ENCODE measurements at places on chromosomes 2 and 18.

DNA sequence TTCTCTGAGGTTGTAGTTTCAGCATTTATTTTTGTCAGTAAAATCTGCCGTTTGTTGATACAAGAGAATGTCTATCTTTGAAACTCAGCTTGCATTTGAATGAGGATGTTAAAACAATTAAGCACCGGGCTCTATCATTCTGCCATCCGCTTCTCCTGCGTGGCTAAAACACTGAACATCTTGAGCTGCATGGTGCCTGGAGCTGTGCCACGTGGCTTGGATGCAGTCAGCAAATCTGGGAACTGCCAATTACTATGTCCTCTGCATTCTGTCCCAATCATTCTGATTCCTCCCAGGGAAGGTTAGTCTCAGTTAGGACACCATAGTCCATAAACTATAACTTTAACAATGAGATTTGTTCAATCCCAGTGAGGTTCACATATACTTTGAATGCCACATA is 598.4 kb downstream of the FBXO15 start:
- DNase-seq = no peak

- no peak for DNase-seq
Observed at GRCh38 chr2:207873794-207874193, 104.1 kb upstream of the FZD5 start.

- DNase-seq = no peak
Observed at GRCh38 chr2:190913725-190914124, 33.1 kb downstream of the GLS start.

DNA sequence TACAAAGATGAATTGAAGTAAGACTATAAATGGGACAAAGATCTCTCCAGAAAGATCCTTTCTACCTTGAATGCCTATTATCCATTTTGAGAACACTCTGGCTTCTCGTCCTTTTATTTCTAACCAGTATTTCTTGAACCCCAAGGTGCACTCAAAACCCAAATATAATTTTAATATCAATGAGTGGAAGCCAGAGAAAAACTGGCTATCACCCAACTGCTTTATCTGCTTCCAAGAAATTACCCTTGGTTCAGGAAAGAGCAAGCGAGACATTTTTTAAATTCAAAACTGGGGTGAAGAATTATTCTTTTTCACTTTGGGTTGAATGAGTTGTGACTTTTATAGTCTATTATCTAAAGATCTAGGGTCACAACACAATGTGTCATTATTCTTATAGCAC is 221.3 kb downstream of the PTH2R start:
- DNase-seq = no peak

DNA sequence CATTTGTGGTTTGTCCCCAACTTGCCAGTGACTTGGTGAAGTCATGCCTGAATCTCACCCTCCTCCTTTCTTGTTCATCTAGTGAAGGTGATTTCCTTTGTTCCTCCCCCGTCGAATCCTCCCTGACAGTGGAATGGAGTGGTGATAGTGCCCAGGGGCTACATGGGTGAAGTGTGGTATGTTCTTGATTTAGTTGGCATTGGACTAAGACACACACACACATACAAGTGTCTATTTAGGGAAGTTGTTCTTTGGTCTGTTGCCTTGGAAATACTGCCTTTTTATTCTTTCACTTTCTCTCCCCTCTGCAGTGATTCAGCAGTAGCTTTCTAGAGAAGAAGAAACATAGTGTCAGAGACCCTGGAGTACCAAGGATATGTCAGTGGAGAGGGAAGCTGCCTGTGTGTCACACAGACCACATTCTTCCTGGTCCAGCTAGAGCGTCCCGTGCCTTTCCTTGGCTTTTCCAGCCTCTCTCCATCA is 10.9 kb downstream of the INPP4A start:
- no peak for DNase-seq

DNA sequence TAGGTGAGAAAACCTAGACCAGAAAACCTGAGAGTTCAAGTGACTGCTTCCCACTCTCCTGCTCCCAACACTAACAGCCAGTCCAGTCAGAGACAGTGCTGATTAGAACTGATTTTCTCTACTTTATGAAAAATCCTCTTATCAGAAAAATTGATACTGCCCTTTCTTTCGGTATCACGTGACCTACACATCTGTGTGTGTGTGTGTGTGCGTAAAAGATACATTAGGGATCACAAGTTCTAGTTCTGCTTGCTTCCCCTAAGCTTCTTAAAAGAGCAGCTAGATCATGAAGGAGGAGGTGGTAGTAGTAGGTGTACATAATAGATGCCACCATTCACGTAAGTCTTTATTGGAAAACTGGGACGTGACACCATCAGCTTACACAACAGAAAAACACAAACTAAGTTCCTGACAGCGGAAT is 1.5 kb downstream of the ARL5A start:
- no peak for DNase-seq

GRCh38 chr2:20595439-20596192 is 55.3 kb downstream of the HS1BP3 start:
- DNase-seq = peak; percentile 23

- DNase-seq = no peak
Observed at GRCh38 chr2:159828738-159829137, 30.7 kb upstream of the CD302 start.

DNA sequence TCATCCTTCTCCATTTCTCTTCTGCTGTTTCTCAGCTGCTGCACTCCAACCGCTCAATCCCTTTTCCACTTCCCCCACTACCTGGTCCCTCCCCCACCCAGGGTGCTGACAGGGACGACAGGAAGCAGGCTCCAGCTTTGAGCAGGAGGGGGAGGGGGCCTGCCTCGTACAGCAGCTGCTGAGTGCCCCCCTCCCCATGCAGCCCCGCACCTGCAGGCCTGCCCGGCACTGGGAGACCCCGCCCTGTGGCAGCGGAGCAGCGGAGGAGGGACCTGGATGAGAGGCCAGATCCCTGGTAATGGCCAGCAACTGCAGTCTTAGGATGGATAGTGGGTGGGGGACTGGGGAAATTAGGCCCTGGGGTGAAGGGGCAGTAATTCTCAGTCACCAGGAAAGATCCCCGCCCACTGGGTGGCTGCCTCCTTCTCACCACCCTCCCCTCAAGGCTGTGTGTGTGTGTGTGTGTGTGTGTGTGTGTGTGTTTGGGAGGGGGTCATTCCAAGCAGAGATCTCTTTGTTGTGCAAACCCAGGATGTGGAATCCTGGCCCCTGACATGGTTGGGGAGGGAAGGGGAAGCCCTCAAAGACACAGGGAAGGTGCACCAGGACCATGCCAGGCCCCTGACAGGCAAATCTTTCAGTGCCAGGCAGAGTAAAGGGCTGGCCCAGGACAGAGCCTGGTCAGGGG is 6.8 kb upstream of the CRYBA2 start:
- DNase-seq = peak; percentile 68

- no peak for DNase-seq
Observed at GRCh38 chr2:33617401-33617800, 18.3 kb upstream of the FAM98A start.

- DNase-seq = no peak
Observed at GRCh38 chr2:202024871-202025270, 8.8 kb upstream of the FZD7 start.

DNA sequence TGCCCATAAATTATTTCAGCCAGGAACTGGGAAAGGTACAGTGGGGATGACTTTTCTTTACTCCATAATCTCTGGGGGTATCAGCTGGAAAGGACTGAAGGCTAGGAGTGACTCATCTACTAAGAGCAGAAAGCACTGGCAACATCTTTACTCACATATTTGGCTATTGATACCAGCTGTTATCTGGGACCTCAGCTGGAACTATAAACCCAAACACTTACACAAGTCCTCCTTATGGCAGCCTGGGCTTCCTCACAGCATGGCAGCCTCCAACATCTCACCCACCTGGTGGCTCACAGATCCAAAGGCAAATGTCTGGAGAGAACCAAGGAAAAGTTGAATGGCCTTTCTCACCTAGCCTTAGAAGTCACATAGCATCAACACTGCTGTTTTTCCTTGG is 379.0 kb upstream of the RND3 start:
- DNase-seq = no peak

GRCh38 chr2:235868645-235869044 is 299.5 kb downstream of the GBX2 start:
- no peak for DNase-seq

- no peak for DNase-seq
Observed at GRCh38 chr18:70295192-70296188, 6.6 kb downstream of the SOCS6 start.

DNA sequence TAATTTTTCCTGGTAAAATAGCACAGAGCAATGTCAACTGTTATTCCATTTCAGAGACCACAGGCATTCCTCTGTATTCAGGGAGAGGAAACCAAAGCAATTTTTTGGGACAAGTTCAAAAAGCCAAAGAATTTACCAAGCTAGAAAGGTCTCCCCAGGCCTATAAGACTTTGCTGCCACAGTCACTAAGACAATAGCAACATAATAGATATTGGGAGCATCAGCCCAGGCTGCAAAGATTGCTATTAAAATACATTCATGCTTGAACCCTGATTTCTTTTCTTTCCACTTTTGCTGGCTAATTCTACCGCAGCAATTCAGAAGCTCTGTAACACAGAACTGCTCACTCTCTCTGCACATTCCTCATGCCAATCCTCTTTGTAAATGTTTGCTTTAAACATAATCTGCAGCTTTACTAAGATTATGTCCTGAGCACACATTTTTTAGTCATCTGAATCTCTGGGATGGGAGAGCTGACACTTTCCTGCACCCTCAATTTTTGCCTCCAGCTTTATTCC is 76.3 kb downstream of the CLHC1 start:
- no peak for DNase-seq

- no peak for DNase-seq
Observed at GRCh38 chr18:37487400-37487867, 78.2 kb downstream of the CELF4 start.

DNA sequence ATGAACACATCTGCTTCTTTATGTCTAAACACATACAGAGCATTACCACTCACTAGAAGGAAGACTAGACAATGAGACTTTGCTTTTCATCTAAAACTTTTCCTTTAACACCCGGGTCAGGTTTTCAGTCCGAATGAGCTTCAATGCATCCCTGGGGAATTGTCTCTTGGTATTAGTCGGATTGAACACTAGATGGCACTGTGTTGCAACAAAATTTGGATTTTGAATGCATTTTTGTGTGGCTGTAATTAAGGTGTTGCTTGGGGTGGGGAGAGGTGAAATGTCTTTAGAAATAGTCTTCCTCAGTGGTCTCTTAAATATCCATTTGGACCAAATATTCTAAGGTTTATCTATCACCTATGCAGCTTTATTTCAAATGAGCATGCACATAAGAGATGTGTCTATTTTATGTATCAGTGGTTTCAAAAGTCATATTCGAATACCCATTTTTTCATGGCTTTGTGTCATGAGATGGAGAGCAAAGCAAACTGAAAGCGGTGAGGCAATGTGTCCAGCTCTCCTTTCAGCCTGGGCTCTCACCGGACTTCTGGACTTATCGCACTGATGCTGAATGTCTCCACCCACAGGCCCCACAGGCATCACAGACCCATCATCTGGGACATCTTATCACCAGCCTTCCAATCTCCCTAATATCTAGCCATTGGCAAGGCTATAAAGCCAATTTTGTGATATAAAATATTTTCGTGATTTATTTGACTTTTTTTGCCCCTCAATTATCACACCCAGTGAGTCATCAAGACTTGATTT is 510.3 kb downstream of the RNF144A start:
- no peak for DNase-seq

DNA sequence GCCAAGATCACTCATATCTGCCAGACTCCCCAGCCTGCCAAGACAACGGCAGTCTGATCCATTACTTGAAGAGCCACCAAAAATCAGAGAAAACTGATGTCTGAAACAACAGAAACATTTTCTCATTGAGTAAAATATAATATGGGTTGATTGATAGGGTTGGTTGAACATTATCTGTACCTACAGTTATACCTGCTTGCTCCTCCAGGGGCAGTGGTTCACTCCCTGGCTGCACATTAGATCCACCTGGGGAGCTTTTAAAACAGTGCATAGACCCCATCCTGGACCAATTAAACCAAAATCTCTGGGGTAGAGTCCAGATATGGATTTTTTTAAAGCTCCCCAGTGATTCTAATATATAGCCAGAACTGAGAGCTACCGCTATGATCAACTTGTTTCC is 43.6 kb upstream of the SLC14A2 start:
- DNase-seq = no peak

DNA sequence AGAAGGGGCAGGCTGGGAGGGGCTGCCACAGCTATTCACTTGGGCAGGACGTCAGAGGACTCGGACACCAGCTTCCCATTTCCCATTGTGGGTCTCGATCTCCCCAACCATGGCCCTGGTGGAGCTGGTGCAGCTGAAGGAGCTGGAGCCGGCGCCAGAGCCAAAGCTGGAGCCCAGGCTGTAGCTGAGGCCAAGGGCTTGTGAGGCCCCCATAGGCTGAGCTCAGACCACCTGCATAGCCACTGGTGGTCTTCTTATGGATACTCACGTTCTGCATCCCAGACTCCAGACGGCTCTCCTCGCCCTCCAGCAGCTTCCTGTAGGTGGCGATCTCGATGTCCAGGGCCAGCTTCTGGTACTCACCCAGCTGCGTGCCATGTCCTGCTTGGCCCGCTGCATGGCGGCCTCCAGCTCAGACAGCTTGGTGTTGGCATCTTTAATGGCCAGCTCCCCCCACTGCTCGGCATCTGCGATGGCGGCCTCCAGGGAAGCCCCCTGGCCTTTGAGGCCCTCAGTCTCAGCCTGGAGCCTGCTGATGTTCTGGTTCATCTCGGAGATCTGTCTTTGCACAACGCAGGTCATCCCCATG is 6.0 kb upstream of the CDK5R2 start:
- peak; percentile 61 for DNase-seq

DNA sequence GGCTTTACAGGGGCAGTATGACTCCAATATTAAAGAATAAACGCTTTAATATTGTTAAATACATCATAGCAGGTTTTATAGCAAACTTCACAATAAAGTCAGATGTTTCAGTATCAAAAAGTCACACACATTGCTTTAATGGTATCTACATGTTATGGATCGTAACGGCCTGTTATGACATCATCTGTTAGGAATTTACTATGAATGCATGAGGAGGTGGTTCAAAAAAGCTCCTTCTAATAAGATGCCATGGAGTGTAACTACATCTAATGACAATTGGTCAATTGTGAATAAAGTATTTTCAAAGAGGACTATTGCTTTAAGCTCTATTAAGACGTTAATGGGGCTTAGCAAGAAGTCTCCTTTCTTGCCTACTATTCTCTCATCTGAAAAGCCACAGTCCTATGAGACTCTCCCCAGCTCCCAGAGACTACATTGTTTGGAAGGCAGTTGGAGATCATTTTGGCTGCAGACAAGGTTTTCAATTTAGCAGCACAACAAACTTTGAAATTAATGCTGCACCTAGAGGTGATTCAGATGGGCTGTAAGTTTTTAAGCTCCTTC is 300.7 kb upstream of the MEIS1 start:
- no peak for DNase-seq

GRCh38 chr2:233816771-233817170 is 37.6 kb downstream of the HJURP start:
- DNase-seq = no peak
